NCI-H69 (cell line): ENCODE measurements at places on chromosomes 13 and 19.

- DNase-seq = peak; percentile 20
These were observed 2.9 kb upstream of the FTL start for GRCh38 chr19:48962029-48962848.

DNA sequence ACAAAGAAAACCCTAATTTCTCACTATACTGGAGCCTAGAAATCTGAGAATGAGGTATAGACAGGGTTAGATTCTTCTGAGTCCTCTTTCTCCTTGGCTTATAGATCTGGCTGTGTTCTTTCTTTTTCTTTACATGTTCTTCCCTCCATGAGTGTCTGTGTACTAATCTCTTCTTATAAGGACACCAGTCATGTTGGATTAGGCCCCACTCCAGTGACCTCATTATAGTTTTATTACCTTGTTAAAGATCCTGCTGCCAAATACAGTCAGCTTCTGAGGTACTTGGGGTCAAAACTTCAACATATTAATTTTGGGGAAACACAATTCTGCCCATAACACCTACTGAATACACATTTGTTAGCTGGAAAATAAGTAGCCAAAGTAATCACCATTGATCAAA is 302.6 kb downstream of the PCDH9 start:
- peak; percentile 67 for DNase-seq

DNA sequence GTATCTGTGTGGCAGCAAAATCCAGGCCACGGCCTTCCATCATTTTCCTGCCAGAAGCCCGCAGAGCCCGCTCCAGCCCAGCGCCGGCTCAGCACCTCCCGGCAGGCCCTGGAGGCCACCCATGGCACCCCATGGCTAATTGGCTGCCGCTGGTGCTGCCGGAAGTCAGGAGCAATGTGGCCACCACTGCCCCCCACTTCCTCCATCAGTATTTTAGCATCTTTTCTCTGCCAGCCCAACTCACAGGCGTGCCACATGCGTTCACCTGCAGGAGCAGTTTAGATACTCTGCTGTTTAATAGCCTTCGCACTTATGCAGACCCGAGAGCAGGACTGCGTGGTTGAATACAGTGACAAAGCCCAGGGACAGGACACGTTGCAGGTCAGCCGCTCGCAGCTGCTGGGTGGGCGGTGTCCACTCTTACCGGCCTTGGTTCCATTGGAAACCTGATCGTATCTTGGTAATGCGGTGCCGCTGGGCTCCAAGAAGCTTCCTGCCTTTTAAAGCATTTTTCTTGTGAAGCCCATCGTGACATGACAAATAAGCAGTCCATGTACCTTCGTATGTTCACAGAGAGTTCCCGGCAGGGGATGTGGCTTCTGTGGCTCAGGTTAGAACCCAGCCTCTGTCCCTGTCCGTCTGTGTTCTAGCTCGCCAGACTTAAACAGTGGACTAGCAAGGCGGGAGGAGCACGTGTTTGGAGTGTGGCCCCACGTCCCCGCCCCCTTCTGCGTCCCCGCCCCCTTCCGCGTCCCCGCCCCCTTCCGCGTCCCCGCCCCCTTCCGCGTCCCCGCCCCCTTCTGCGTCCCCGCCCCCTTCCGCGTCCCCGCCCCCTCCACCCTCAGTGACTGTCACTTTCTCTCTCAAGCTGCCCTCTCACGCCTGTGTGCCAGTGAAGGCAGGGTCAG is 162.0 kb upstream of the SOX1 start:
- peak; percentile 68 for DNase-seq

DNA sequence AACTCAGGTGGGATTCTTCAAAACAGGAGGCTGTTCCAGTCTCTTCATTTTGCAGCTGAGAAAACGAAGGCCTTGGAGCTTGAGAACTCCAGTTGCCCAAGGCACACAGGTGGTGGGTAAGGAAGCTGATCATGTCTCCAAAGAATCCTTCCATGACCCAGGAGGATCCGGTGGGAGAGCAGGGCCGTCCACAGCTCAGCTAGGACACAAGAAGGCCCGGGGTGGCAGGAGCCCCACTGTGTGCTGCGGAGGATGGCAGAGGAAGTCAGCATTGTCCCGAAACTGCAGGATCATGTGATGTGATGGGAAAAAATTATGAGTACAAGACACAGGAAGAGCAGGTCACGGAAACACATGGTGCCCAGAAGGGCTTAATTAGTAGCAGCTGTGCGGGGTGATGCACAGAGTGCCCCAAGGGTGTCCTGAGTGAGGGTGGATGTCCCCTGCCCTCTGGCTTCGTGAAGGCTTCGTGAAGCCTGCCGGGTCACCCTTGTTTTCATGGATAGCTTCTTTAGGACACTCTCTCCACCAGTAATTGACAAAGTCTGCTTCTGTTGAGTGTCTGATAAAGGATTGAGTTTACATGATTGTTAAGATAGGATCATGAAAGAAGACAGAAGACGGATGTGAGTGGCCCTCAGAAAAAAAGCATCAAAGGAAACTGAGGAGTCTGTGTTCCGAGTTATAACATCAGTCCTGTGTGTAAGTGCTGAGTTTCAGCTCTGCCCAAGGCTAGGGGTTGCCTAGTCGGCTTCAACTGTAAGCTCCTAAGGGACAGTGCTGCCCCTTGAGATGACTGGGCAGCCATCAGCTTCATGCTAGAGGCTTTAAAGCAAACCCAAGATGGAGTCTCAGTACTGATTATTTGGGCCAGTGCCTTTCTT is 33.8 kb upstream of the SACS start:
- peak; percentile 8 for DNase-seq

DNA sequence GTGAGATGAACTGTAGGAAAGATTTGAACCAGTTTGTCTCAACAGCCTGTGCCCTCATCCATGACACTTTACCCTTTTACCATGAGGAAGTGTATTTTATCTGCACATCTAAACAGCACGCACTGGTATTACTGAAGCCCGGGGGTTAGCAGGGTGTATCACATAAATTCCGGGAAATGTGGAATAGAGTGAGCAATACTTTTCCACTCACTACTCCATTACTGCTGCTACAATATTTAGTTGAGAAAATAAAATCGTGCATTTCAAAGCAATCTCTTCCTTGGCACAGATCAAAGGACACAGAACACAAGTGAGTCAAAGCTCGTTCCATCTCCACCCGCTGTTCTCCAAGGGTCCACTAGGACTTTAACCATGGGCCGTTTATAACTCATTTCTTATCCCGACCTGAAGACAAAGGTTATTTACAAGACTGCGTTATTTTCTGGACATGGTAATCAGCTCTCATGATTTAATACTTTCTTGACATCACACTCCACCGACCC is 35.2 kb downstream of the STK24 start:
- no peak for DNase-seq

GRCh38 chr19:2227415-2228156 is 8.5 kb downstream of the PLEKHJ1 start:
- no peak for DNase-seq

DNA sequence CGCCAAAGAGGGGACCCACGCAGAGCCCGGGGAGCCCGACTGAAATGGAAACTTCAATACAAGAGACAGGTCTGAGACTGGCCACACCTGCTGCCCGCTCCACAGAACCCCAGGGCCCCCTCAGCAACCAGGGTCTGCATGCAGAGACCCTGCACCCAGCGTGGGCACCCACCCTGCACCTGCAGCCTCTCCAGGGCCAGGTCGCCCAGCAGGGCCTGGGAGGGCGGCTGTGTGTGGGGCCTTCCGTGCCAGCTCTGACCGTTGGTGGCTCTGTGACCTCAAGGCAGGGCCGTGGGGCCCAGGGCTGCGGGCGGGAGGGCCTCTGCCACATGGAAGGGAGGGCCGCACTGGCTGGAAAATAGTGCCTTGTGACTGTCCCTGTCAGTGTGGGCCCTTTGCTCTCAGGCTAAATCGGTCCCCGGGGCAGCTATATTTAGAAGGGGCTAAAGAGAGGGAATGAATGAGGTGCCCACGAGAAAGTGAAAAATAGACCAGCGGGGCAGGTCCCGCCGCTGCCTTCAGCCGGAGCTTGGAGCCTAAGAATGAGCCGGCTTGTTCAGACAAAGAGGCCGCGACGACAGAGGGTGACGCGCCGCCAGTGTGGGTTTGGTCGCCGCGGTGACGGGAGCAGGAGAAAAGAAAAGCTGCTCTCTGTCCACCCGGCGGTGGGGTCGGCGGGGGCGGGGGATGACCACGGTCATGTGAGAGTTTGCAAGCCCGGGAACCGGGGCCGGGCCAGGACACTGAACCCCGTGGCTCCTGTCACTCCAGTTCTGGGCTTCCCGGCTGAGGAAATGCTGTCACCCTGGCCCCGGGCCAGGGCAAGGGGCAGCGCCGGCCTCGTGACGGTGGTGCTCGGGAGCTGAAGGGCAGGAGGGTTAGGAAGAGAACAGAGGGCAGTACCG is 70.5 kb downstream of the GADD45B start:
- DNase-seq = no peak

- no peak for DNase-seq
These were observed 921 bp upstream of the KLC3 start for GRCh38 chr19:45339629-45340028.

- DNase-seq = peak; percentile 62
These were observed 441 bp downstream of the INAFM1 start for GRCh38 chr19:47274891-47275761.

DNA sequence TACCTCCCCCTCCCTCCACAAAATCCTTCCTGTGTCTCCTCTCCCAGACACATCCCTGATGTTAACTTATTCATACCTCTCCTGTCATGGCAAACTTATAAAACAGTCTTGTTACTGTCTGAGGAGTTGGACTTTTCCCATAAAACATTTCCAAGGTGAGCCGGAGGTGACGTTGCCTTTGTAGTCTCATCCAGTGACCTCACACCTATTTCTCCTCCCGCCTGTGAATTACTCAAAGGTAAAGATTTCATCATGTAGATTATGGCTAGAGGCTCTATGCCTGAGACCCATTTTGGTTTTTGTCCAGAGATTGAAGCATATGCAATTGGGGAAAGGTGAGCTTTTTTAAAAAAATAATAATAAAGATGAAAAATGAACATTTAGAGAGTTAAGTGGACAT is 529.0 kb downstream of the MYO16 start:
- no peak for DNase-seq

DNA sequence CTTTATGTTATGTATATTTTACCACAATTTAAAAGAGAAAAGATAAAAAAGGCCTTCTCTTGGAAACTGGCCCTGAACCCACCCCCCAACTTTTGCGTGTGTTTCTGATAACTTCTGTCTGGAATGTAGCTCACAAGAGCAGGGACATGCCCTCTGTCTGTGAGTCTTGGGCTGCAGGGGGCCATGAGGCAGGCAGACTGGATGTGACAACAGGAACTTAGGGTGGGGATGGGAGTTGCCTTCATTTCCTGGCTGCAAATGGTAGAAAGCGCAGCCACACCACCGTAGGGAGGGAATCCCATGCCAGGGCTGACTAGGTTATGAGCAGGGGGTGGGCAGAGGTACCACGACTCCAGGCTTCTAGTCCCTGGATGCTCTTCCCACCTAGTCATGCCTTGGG is 21.9 kb downstream of the CILP2 start:
- no peak for DNase-seq

DNA sequence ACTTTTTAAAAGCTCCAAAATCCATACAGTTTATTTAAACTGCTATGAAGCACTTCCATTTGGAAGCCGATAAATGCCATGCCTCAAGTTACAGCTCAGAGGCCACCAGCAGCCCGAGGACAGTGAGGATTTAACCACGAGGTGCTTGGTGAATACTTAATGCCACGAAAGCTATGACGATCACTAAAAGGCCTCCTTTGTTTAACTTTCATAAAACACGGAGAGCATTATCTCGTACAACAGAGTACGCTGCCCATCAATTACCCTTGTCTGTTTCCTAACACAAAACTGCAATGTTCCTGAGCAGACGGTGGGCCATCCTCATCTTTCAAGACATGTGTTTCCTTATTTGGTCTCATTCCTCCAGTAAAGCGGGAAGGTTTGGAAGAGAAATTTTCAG is 58.4 kb downstream of the PEPD start:
- DNase-seq = no peak

- no peak for DNase-seq
These were observed 37.1 kb downstream of the KLF12 start for GRCh38 chr13:74097116-74097515.

DNA sequence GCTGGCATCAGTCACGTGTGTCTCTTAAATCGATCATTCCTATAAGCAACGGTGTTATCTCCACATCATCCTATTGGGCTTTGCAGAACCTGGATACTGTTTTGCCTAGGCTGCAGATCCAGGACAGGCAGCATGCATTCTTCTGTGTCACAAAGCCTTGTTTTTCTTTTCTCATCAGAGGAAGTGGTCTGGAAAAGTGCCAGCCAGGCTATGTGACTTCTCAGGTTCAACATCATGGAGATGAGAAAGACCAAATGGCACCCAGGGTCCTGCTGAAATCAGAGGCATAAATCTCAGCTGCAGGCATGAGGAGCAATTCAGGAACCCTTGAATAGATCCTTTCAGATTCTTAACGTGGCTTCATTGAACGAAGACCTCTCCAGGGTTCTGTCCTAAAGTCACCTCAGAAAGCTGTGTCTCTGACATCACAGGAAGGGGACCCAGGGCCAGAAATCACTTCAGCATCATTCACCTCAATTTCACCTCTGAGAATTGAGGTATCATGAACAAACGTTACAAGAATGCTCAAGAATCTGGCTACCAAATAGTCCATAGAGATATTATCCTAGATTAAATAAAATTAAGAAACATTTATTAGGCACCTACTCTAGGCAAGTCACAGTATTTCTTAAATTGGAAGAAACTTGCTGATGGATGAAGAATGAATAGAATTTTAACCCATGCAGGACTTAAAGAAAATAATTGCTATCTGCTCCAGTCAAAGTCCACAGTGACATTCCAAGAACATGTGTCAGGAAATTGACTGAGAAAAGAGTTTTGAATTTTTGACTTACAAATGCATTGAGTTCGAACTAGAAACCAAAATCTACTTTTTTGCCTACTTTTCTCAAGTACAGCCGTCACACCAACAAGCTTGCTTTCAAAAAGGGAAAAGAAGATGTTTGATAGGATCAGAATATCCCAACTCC is 124.1 kb downstream of the COG6 start:
- no peak for DNase-seq

DNA sequence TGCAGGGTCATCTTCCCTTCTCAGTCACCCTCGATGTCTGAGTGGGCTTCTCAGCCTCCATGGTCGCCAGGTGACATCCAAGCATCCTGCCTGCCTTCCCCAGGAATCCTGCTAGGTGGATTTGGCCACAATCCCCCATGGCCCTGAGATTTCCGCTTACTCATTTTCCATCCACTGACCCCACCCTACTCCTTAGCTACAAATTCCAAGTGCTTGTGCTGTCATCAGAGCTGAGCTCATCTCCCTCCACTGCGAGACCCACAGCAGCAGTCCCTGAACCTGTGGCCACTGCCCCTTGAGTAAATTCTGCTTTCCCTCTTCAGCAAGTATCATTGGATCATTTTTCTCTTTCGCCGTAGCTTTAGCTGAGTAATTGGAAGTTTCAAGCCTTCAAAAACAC is 90.5 kb upstream of the ANKRD10 start:
- no peak for DNase-seq
